ENCODE measurements at places on chromosomes 12 and 14.

DNA sequence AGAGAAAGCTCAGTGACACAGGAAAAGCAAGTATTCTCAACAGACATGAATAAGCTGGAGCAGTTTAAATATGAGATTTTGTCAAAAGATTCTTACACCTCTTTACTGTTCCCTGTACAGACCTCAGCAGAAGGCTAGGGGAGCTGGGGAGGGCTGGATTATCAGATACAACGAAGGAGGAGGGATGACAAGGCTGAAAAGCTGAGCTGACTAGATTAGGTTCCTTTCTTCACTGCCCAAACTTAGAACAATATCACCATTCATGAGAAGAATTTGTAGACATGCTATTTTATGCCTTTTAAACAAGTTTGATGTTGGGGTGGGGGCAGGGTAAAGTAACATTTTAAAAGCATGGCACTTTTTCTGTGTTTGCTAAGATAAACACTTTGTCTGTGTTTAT, 611.1 kb downstream of the AACS start:
- no peak for DNase-seq

DNA sequence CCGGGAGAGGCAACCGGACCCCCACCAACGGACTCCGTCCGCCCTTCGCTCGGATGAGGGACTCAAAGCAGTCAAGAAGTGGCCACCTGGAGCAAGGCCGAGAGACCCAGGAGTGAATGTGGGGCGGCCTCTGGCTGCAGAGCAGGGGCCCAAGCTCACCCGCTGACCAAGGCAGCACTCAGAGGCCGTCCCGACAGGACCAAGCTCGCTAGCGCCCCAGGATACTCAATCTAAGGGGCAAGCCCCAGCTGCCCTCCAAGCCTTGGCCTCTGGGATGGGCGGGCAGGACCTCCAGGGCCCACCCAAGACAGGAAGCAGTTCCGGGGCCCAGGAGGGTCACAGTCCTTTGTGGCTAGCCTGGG, 936 bp downstream of the AKT1 start:
- no peak for DNase-seq

- peak; percentile 17 for DNase-seq
These were observed 493 bp downstream of the NUMB start for GRCh38 chr14:73457924-73458182.

DNA sequence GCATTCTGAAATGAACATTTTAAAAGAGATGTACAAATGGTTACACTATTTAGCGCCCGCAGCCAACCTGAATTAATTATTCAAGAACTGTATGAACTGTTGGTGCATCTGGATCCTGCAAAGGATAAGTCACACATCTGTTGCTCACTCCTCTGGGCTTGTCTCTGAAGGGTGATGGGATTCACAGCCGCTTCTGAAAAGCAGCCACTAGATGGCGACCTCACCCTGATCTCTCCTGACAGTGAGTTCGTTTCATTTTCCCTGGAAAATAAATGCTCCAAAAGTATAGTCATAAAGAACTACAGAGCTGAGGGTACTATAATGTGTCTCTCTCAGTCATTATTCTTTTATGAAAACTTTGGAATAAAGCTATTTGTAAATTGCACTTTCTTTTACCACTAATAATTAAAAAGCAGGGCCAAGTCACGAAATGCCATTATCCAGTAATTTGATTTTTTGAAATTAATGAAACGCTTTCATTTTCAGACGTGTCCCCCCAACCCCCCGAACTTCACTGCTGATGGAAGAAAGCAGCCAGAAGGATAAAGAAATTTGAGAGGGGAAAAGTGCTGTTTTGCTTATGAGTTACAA, 789.6 kb downstream of the NRXN3 start:
- peak; percentile 19 for DNase-seq

- DNase-seq, result no peak
These were observed 281.8 kb downstream of the KSR2 start for GRCh38 chr12:117686911-117687377.

DNA sequence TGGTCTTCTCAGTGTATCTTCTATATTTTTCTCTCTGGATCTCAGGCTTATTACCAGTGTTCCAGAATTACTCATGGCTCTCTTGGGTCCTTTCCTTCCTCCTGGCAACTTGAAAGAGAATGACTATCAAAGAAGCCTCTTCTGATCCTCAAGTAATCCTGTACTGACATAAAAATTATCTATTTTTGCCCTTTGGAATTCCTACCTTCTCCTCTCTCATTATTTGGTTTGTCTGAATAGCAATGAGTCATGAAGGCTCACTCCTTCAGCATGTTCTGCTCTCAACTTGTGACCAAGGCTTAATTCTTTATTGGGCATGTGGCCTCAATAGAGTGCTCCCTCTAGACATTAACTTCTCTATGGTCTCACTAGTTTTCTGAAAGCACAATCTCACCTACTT, 553.6 kb upstream of the ATP2B1 start:
- no peak for DNase-seq

- no peak for DNase-seq
These were observed 204.5 kb downstream of the MON2 start for GRCh38 chr12:62670986-62671720.

DNA sequence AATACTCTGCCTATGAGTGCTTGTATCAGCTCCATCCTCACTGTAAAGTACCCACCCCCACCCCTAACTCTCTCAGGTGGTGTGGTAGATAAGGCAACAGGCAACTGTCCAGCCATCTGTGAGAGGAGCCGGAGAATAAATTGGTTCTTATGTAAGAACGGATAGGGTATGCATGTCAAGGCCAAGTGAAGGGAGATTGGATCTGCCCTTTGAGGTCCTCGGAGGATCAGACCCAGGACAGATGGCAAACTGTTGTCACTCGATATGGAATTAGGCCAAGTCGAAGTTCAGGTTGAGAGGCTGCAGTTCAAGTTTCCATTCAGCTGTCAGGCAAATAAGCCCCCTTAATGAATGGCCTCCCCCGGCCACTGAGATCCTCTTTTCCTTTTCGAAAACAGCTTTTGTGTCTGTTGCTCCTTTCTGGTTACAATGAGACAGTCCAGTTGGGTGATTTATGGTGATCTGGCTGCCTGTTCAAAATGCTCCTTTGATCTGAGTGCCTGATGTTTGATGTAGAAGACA, 120.3 kb downstream of the VRK1 start:
- DNase-seq, result no peak

DNA sequence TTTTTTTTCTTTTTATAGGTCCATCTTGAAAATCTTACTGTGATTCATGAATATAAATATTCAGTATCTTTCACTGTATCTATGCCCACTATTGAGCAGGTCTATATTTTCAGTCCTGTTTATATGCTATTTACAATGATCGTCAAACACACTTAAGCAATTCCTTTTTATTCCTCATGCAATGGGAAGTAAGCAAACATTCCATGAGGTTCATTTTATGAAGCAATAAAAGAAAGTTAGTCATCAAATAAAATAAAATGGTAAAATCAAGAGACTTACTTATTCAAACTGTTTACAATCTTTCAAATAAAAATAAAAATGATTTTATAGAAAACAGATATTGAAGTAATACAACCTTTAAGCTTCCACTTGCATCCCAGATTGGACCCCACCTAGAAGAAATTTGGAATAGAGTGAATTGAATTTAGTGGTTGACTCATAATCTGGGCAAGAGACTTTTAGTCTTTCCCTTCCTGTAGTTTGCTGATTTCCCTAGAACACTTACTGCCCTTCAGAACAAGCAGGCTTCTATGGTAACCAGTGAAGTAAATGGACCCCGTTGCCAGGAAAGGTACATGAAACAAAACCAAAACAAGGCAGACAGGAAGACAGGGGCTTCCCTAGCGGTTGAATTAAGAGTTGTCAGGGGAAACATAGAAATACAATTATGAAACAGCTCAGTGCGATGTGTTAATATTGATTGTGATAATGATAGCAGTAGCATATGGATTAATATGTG, 241.0 kb upstream of the ATP2B1 start:
- peak; percentile 19 for DNase-seq

DNA sequence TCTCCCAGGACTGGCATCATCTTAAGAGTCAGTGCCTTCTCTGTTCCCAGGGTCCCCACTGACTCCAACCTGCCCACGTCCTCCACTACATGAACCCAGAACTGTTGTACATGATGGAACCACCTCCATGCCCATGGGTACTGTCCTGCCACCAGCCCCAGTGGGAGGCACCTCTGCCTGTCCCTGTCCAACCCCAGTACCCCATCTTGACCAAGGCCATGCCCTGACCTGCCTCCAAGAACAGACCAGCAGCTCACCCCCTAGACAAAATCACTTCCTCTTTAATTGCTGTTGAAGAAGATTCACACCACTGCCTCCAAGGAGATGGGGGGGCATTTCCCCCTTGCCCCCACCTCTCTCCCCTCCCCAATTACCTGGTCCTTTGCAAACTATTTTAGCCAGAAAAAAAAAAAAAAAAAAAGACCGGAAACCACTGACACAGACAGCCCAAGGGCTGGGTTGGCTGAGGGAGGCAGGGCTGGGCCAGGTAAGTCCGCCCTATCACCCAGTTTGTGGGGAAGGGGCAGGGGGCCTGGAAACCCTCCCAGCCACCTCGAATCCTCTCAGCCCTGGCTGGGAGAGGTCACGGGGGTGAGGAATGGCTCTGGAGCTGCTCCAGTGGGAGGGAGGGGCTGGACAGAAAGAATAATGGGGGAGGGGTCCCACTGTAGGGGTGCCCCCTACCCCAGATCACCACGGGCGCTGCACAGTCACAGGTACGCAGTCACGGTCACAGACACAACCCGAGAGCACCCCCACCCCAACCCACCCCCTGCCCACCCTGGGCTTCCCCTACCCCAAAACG, 13.4 kb downstream of the AGAP2 start:
- DNase-seq, result no peak

DNA sequence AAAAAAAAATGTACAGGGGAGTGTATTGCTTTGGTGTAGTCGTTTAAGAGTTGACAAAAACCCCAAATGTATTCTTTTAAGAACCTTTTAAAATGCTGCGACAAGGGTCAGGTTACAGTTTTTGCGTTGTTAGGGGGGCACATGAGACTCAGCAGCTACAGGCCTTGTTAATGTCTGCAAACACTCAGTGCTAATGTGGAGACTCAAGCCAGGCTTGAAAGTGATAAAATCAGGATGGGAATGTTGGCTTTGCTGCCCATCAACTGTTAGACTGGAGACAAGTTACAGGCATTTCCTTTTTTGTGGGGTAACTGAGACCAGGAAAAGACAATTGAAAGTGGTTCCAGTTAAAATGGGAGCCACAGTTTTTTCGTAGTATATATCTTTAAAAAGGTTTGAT, 84.8 kb downstream of the PRKCH start:
- DNase-seq, result no peak

GRCh38 chr12:93979189-93979588, 169.2 kb upstream of the PLXNC1 start:
- DNase-seq, result no peak

DNA sequence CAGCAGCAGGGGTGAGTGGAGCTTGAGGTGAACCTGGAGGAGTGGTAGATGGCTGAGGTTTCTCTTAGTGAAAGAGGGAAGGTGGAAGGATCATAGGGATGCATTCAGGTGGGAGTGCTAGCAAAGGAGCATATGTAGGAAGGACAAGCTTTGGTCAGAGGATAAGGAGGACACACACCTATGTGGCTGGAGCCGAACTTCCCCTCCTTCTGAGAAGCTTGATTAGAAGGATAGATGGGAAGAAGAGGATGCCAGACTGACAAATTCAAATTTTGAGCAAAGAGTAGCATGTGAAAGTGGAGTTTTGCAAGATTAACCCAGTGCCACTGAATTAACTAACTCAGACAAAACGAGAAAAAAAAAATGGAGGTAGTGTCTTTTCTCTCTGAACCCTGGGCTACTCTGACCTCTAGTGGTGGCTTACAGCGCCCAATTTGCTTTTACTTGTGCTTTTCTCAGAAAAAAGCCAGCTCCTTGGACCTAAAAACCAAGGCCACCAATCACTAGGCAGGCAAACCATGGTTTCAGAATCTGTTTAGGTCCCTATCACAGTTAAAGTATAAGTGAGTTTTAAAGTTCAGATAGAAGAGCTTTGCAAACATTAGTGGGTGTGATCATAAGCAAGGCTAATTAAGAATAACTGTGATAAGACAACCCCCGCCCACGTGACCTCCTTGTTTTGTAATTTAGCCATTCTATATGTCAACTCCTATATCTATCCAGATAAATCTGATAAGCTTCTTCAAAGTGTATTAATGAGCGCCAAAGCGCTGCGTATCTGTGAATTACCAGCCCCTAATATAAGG, 15.5 kb downstream of the EMP1 start:
- DNase-seq, result peak; percentile 67

GRCh38 chr12:66103016-66103913, 27.3 kb downstream of the LLPH start:
- no peak for DNase-seq

DNA sequence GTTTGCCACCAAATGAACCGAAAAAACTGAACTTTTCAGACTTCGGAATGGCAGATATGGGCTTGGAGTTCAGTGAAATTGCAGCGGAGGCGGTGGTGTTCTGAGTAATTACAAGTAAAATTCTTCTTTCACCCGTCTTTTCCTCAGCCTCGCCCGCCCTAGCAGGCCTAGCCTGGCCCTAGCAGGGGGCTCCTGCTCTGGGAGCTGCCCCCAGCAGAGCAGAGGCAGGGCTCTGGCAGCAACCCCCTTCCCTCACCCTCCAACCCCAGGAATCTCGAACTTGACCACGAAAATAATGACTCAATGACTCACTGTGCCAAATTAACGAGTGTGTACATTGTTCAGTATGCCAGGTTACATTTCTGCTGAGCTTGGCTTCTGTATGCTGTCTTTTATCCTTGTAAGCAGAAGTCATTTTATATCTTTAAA, 1.1 kb downstream of the PAPLN start:
- no peak for DNase-seq

- no peak for DNase-seq
These were observed 15.2 kb downstream of the GUCY2C start for GRCh38 chr12:14681190-14681589.

DNA sequence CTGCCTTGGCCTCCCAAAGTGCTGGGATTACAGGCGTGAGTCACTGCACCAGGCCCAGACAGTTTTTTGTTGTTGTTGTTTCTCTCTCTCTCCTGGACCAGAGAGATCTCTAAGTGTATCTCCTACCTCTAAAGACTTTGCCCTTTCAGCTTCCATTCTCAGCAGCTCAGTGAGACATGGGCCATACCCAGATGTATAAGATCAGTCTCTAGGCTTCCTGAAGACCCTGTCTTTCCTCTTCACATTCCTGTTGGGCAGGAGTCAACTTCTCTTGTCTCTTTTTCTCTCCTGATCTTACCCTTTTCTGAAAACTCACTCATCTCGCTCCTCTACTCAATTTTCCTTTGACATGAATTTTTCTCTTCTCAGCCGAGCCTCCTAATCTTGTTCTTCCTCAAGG, 42.0 kb downstream of the KCNK13 start:
- DNase-seq, result no peak

- no peak for DNase-seq
These were observed 1.2 kb upstream of the FBXO33 start for GRCh38 chr14:39433452-39433813.

GRCh38 chr12:46382964-46383653, 10.5 kb upstream of the SLC38A2 start:
- peak; percentile 95 for DNase-seq

DNA sequence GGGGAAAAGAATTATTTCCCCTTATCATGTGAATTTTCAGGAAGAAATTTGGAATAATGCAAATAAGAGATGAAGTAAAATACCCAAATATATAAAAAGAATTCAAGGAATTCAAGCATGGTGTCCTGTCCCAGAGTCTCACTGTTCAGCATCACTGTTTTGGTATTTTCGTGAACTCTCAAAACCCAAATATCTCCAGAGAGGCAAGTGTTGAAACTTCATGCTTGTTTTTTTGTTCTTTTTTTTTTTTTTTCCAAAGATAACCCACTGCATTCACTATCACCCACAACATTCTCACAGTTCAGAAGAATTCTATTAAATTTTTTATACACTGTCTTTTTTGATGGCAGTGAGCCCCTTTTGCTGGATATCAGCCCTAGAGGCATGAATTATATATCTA, 354.9 kb downstream of the DIO2 start:
- DNase-seq, result no peak

- DNase-seq, result no peak
These were observed 21.2 kb upstream of the MEG3 start for GRCh38 chr14:100804558-100805309.
